ENCODE measurements at places on chromosomes 7 and 10.

GRCh38 chr10:27995311-27995710 lies 3.6 kb downstream of the ODAD2 start:
- no peak for DNase-seq

GRCh38 chr10:100982916-100983830 lies 4.1 kb downstream of the MRPL43 start:
- no peak for DNase-seq

GRCh38 chr10:81575036-81575435 lies 300.0 kb upstream of the NRG3 start:
- DNase-seq: no peak

- DNase-seq: no peak
These were observed 34.6 kb downstream of the ADGRA1 start for GRCh38 chr10:133122171-133122935.

GRCh38 chr7:143384661-143385631 lies 3.8 kb downstream of the ZYX start:
- DNase-seq: no peak

GRCh38 chr7:15016766-15017165 lies 114.2 kb upstream of the DGKB start:
- no peak for DNase-seq

GRCh38 chr10:4069491-4069890 lies 284.5 kb upstream of the KLF6 start:
- no peak for DNase-seq

GRCh38 chr10:96025566-96025965 lies 17.8 kb upstream of the CCNJ start:
- DNase-seq: peak; percentile 62

DNA sequence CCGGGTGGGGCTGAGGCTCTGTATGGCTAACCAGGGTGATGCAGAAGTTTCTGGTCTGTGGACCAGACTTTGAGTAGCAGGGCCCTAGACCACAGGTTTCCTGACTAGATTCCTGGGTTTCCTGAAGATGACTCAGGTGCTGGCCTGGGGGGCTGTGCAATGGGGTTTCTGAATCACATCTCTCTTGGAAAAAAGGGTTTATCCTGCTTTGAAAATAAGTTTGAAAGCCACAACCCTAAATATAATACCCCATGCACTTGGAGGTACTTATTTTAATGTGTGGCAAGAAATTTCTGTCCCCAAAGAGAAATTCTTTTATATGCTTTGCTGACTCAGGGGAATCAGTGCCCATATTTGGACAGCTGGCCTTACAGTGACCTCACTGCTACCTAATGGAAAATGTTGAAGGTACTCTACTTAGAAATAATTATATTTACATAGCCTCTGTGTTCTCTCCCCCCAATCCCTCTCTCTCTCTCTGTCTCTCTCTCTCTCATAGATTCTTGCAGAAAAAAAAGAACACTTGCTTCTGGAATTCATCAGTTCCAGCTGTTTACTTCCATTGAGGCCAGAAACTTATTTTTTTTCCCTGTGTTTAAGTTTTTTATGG lies 184.4 kb upstream of the LYZL2 start:
- no peak for DNase-seq

DNA sequence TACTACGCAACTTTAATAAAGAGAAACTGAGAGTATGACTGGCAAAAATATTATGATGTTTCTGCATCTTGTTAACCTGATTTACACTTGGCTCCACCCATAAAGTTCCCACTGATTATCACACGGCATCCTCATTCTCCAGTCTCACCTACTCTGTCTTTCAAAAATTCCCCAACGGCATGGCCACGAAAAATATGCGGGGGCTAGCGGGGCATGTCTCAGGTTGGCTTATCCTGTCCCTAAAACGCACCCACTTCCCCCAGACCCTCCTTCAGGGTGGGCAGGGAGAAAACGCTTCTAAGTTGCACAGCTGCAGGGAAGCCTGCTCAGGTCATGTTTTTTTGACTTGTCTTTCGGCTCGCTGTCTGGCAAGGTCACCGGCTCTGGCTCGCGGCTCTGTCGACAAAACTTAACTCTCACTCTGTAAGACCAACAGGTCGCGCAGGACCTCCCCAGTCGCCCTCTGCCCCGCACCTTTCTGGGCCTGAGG lies 3.8 kb downstream of the CDK6 start:
- DNase-seq: no peak

GRCh38 chr7:47882635-47883034 lies 65.6 kb downstream of the PKD1L1 start:
- no peak for DNase-seq

- DNase-seq: no peak
These were observed 148.7 kb upstream of the MKI67 start for GRCh38 chr10:128274938-128275337.

DNA sequence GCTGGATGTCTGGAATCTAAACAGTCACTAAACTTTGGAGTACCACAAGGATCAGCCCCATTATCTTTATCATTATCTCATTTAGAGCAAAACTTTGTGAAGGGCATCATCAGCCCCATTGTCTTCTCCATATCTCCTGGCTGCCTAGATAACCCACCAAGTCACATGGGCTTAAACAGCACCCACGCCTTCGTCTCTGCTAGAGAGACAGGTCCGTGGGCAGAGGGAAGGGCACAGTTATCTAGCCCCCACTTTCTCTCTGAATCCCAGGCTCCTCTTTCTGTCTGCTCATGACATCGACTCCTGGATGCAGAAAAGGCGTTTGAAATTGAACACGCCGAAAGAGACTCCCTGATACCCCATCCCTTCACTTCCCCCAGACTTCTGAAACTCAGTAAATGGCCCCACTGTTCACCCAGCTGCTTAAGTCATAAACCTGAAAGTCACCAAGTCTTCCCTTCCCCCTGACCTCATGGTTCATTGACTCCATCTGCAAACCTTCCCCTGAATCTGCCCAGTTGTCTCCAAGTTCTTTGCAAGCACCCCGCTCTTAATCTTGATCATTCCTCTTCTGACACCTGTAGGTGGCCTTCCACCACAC lies 20.9 kb upstream of the PARD3 start:
- DNase-seq: no peak

DNA sequence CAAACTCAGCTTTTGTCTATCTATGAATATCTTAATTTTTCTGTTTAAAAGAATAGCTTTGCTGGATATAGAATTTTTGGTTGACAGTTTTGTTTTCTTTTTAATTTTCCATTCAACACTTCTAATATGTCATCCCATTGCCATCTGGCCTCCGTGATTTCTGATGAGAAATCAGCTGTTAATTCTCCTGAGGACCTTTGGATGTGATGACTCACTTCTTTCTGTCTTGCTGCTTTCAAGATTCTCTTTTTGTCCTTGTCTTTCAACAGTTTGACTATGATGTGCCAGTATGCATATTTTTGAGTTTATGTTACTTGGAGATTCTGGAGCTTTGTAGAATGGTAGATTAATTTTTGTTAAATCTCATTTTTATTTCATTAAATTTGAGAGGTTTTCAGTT lies 38.4 kb downstream of the ZNF518A start:
- DNase-seq: no peak

GRCh38 chr10:27857616-27858015 lies 112.0 kb upstream of the MKX start:
- peak; percentile 37 for DNase-seq

DNA sequence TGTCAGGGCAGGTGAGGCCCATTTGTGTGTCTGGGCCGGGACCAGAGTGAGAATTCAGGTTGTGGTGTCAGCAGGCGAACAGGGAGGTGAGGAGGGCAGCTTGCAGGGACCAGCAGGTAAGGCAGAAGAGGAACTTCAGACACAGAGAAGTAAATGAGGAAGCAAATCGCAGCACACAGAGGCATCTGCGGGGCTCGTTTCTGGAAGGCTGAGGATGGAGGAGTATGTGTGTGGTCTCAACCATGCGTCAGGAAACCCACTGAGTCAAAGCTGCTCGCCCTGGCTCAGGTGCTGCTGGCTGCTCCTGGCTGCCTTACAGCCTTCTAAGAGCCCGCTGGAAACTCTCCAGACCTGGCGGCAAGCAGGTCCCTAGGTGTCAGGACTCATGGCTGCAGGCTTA lies 26.9 kb upstream of the PITRM1 start:
- no peak for DNase-seq

- DNase-seq: no peak
These were observed 119.7 kb downstream of the PON1 start for GRCh38 chr7:95204618-95205017.

DNA sequence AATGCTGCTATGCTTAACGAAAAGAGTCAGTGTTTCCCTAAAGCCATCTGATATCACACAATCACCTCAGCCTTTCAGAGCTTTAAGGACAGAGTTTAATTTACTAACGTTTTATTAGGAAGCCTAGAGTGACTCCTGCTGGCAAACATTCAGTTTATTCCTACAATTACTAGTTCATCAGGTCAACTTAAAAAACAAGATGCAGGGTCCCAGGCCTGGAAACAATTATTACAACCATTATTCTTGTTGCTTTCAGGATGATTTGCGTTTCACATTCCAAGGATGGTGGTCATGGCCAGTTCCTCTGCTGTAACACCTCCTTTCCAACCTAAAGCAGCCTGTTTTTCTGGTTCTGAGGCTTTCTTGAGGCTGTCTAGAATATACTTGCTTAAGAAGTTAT lies 1.5 kb upstream of the FAM53B start:
- DNase-seq: no peak

DNA sequence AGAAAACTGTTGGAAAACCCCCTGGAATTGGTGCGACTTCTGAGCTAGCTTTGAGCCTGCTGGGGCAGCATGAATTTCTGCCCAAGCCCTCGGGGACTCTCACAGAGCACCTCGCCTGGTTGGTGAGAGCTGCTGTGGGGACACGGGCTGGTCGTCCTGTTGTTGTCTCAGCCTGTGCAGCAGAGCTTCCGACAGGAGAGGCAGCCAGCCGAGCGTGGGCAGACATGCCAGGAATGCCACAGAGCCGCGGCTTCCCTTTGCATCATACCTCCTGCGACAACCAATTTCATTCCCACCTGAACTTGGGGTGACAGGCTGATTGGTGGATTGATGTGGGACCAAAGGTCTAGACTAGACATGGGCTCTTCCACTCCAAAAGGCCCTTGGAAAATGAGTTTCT lies 60.2 kb upstream of the NRBF2 start:
- no peak for DNase-seq

GRCh38 chr10:119608316-119609155 lies 11.8 kb upstream of the TIAL1 start:
- no peak for DNase-seq

GRCh38 chr7:98387131-98387530 lies 13.8 kb downstream of the BAIAP2L1 start:
- no peak for DNase-seq

DNA sequence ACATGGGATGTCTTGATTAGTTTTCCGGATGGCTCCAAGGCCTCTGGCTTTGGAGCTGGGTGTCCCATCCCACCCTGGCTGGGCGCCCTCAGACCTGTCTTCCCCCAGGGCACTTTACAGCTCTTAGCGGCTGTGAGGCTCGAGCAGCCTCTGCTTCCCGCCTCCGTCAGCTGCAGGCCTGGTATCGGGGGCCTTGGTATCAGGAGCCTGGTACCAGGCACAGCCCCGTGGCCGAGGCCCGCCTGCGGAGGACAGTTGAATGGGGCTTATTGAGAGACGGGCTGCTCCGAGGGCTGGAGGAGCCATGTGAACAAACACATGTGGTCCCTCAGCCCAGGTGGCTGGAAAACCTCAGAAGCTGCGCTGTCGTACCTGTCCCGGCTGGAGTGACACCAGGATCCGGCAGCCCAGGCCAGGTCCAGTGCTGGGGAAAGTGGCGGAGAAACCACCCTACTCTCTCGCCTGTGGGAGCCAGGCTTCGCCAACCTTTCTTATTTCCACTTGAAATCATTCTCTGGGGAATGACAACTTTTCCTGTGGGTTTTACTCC lies 23.9 kb upstream of the AP5Z1 start:
- no peak for DNase-seq

- no peak for DNase-seq
These were observed 44.3 kb downstream of the PLCE1 start for GRCh38 chr10:94038024-94038423.

GRCh38 chr10:69769395-69769992 lies 32.2 kb upstream of the COL13A1 start:
- DNase-seq: peak; percentile 9

GRCh38 chr7:25852211-25852938 lies 299.6 kb upstream of the NFE2L3 start:
- DNase-seq: no peak
